ENCODE measurements at places on chromosomes 6 and 20. TPM values are rescaled to one million over a fixed set of nuclear protein-coding genes. Genes with fewer than 3 reads are reported as not detected.
A peak's percentile ranks its signal among the peaks of the same experiment; 100 is the strongest.

ARG1 gene
- 0.27 TPM for total RNA-seq

CENPW gene
- total RNA-seq = 10.0 TPM

SCGN gene
- total RNA-seq = not detected

- peak; percentile 89 for DNase-seq
These were observed 28.3 kb upstream of the CSNK2A1 start for GRCh38 chr20:571754-572441.

DNA sequence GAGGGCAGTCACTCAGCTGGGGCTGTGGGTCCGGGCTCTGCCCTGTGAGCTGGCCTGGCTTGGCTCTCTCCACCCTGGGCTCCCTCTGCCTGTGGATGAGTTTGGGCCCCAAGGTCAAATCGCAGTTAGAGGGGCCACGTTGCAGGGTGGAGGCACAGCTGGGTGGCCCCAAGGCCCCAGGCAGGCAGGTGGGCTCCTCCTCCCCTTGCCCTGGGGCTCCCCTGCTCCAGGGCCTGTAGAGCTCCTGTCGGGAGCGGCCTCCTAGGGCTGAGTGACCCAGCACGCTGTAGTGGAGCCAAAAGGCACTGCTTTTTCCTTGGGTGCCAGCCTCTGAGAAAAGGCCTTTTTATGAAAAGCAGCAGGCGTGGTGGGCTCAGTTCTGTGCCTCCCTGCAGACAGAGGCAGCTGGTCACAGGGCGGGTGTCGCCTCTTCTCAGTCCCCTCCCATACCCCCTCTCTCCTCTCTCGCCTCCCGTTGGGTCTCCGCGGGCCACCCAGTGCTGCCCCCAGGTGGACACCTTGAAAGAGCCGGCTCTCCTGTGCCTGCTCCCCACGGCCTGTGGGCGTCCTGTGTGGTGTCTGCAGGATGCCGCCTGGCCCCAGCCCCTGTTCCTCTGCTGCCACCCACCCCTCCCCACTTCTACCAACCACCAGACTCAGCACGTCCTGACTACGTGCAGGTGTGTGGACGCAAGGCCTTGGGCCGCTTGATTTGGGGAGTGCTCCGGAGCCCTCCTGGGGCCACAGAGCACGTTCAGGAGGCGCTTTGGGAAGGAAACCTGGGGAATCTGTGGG lies 13.2 kb downstream of the SS18L1 start:
- DNase-seq = peak; percentile 61

GRCh38 chr6:82645536-82646230 lies 282.1 kb downstream of the TPBG start:
- no peak for DNase-seq
